NCI-H2171 treated with DMSO at 0.1 percent for 48 hours (cell line): ENCODE measurements at places on chromosomes 1 and 21.

DNA sequence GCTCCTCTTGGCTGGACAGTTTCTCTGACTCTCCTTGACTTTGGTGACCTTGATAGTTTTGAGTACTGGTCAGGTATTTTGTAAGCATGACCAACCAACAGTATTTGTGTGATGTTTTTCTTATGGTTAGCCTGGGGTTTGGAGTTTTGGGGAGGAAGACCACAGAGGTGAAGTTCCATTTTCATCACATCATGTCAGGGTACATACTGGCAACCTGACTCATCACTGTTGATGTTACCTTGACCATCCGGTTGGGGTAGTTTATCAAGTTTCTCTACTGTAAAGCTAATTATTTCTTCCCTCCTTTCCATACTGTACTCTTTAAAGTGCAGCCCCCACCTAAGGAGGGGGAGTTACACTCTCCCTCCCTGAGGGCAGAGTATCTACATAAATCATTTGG is 13.4 kb downstream of the OSCP1 start:
- no peak for DNase-seq

GRCh38 chr1:185104083-185104482 is 52.7 kb downstream of the TRMT1L start:
- DNase-seq = no peak

DNA sequence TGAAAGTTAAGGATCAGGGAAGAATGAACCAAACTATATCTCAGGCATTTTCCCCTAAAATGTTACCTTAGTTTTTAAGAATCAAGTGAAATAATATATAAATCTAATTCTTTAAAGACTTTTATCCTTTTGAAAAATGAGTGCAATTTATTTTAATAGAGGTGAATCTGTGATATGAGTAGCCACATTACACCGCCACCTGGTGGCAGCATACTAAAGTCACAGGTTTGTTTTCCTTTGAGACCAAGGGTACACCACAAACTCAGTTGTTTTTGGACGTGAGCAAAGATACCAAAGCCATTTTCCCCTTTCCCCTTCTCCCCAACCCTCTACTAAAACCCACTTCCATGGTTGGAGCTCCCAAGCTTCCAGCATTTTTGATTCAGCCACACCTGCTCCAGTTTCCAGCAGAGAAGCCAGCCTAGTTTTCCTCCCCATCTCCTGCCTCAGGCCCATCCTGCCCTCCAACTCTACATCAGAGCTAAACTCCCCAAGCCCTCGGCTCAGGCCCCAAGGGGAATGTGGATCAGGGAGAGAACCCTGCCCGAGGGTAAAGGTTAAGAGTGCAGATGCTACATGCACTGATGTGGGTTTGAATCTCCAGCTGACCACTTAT is 22.9 kb upstream of the LDLRAP1 start:
- peak; percentile 70 for DNase-seq

GRCh38 chr1:209302779-209303568 is 280.5 kb upstream of the CAMK1G start:
- DNase-seq = peak; percentile 3

DNA sequence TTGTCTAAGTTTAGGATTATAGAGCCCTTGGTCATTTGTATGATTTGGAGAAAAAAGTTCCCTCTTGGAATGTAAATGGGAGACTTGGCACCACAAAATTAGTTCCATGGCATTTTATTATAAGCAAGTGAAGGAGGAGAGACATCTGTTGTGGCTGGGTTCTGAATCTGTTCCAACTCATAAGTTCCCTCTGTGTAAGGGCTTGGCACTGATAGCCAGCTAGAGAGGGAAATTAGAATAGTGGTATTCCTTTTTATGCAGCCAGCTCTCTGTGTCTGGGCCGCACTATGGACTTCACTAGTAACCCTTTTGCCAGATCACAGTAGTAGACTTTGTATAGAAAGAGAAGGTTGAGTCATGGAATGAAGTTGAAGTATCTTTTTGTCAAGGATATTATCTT is 31.1 kb downstream of the GNAI3 start:
- peak; percentile 15 for DNase-seq

GRCh38 chr1:81470275-81470674 is 330.5 kb upstream of the ADGRL2 start:
- DNase-seq = no peak

DNA sequence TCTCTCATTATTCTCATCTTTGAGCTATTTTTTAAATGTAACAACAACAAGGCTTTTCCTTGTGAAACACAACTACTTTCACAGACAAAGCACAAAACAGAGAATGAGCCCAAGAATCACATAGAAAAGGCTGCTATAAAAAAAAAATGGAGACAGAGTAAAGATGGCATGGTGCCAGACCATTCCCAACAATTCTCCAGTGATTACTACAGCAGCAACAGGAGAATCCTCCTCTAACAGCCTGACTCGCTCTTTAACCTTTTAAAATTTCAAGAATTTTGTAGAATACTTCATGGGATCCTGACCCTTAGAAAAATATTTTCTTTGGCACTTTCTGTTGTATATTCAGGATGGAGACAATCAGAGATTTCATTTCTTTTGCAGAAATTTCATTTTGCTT is 3.8 kb upstream of the BCAS2 start:
- DNase-seq = no peak

DNA sequence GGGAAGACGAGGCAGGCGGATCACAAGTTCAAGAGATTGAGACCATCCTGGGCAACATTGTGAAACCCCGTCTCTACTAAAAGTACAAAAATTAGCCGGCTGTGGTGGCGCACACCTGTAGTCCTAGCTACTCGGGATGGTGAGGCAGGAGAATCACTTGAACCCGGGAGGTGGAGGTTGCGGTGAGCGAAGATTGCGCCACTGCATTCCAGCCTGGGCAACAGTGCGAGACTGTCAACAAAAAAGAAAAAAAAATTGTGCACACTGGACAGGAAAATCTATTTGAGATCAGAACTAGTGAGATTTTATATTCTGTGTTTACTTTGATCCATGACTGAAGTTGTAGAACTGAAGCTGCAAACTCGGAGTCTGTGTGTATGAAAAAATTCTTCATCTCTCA is 40.2 kb downstream of the SNRPE start:
- DNase-seq = no peak

DNA sequence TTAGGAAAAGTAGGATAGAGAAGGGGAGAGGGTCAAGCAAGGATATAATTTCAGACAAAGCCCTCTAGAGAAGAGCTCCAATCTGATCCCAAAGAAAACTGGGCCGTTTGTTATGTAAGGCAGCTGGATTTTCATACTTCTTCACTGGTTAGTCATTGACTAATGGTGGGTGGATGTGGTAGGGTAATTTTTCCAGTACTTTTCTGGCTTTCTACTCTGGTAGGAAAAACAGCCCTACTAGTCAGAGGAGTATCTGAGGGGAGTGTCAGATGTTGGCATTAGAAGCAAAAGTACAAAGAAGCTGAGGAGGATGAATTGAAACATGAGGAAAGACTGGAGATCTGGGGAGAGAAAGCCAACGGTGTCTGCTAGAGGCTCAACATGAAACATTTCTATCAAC is 145.3 kb downstream of the TNFSF18 start:
- no peak for DNase-seq

GRCh38 chr1:22487781-22488180 is 36.1 kb downstream of the ZBTB40 start:
- no peak for DNase-seq

- DNase-seq = no peak
Observed at GRCh38 chr1:1218524-1219200, 4.7 kb upstream of the TNFRSF4 start.

DNA sequence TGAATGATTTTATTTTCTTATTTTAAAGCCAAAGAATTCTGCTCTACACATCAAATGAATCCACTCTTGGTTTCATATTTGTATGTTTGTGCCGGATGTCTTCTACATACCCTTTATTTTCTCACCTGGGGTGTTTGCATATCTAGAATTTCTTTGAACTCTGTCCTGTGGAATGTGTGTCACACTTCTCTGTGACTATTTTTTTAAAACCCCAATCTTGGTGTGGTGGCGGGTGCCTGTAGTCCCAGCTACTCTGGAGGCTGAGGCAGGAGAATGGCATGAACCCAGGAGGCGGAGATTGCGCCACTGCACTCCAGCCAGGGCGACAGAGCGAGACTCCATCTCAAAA is 35.4 kb downstream of the CENPF start:
- DNase-seq = no peak

DNA sequence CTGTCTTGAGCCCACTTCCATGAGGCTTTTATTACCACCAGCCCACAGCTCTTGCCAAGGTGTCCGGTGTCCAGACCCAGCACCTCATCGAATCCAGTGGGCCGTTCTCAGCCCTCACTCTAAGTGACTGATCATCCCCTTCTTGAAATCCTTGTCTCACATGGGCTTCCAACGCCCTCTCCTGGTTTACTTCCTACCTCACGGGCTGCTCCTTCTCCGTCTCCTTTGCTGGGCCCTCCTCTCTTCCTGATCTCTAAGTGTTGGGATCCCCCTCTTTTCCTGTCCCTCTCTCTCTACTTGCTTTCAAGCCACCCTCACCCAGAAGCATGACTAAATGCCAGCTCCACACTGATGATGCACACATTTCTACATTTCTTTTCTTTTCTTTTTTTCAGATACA is 9.0 kb upstream of the RHBG start:
- DNase-seq = no peak

- no peak for DNase-seq
Observed at GRCh38 chr1:226692051-226692792, 46.9 kb downstream of the ITPKB start.

- no peak for DNase-seq
Observed at GRCh38 chr1:234926559-234927311, 201.9 kb downstream of the TOMM20 start.

DNA sequence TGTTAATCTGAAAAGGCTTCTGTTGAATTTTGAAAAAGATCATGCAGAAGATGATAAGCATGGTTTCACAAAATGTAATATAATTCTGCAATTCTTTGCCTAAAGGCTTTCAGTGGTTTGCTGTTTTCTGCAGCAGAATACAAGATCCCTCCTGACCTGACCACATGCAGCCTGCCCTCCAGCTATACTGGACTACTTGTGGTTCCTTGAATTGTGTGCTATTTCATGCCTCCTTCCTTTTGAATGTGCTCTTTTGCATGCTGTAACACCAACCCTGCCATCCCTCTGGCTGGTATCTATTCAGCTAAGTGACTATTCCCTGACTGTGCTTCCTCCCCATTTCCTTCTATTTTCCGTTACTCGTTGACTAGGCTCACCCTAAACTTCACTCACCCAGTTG is 55.5 kb downstream of the CACNA1E start:
- DNase-seq = no peak

DNA sequence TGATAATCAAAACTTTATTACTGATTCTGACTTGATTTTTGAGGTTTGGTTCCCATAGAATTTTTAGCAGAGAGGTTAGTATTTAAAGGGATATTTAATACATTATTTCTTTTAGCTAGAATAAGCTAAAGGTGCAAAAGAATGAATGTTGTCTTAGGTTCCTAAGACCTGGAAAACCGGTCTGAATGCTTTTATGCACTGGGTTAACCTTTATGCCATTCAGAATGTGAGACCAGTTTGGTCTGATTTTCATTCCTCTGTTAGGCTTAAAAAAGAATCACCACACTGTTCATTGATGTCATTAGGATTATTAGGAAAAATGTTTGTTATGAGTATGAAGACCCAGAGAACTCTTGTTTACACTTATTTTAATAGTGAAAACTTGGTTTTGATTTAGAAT is 30.1 kb downstream of the RAP1A start:
- no peak for DNase-seq

DNA sequence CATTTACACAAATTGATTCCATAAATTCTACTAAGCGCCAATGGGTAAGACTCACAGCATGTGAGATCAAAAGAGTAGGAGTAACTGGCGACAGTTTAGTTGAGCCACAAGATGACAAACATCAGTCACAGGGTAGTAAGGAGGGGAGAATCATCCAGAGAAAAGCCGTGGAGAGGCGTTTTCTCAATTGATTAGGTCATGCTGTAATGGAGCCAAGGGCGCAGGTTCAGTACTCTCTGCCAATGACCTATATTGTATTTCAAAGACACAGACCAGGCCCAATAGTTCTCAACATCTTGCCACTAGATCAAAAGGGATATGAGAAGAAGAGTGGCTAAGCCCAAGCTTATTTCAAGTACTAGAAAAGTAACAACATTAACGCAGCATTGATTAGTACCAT is 467.5 kb downstream of the SMYD3 start:
- DNase-seq = no peak

DNA sequence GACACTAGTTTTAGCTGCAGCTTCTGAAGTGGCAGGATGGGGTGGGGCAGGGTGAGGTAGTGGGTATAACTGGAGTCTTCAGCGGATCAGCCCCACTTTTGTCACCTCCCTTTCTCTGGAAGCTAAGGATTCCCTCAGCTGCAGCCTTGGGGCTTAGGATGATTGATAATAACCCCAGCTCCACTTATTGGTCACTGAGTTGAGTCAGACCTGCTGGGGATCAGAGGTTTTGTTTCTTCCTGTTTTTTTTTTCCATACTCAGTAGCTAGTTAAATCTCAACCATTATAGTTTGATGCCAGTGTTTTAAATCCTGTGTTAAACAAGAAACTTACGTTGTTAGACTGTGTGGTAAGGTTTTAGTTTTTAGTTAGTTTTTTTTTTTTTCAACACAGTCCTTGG is 57.2 kb downstream of the LAMC1 start:
- no peak for DNase-seq
